ENCODE measurements at places on chromosomes 7 and 10.

DNA sequence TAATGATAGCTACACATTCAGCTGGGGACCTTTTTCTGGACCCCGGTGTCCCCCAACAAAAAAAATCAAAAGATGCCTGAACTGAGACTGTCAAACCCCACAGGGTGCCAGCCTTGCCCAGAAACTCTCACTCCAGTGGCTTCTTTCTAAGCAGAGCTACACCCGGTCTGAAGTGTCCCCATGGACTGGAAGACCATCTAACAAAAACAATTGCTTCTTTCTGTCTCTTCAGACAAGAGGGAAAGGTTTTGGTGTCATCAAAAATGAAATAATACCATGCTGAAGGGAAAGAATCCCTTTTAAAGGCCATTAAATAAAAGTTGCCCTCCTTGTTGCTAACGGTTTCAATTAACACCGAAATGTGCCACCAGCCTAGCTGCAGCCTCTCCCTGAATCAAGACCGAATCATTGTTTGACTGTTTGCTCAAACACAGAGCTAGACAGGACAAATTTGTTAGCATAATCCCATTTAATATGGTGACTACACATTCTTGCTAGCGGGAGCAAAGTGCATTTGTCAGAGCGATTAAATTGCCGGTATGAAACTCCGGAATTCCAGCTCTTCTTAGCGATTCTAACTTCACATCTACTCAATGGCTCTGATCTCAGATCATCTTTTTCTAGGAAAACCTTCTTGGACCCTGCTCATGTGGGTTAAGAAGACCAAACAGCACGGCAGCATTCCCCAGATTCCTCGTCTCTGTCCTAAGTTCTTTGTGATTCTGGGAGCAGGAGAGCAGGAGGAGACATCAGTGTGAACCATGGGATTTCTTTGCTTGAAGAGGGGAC is 397.5 kb upstream of the PRKCQ start:
- DNase-seq = no peak

GRCh38 chr10:67861750-67862432 is 22.6 kb upstream of the SIRT1 start:
- no peak for DNase-seq

GRCh38 chr7:55052081-55052480 is 33.3 kb downstream of the EGFR start:
- DNase-seq = no peak

GRCh38 chr10:23293145-23293724 is 51.4 kb downstream of the C10orf67 start:
- peak; percentile 61 for DNase-seq

GRCh38 chr7:97145068-97145467 is 27.6 kb downstream of the SDHAF3 start:
- peak; percentile 25 for DNase-seq

DNA sequence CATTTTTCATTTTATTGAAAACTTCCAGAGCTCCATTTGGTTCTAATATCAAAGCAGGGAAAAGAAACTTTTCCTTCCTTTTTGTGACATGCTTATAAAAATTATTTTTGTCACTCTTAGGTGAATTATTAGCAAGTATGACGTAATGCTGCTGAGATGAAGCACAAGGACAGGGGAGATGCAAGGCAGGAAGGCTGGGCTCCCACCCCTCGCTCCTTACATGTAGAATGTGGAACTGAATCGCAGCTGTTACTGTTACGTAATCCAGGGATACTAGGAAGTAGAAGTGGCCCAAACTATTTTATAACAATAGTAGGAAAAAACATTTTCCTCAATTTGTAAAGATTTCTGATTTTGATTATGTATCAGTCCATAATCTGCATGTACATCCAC is 17.1 kb upstream of the GTPBP4 start:
- DNase-seq = no peak

DNA sequence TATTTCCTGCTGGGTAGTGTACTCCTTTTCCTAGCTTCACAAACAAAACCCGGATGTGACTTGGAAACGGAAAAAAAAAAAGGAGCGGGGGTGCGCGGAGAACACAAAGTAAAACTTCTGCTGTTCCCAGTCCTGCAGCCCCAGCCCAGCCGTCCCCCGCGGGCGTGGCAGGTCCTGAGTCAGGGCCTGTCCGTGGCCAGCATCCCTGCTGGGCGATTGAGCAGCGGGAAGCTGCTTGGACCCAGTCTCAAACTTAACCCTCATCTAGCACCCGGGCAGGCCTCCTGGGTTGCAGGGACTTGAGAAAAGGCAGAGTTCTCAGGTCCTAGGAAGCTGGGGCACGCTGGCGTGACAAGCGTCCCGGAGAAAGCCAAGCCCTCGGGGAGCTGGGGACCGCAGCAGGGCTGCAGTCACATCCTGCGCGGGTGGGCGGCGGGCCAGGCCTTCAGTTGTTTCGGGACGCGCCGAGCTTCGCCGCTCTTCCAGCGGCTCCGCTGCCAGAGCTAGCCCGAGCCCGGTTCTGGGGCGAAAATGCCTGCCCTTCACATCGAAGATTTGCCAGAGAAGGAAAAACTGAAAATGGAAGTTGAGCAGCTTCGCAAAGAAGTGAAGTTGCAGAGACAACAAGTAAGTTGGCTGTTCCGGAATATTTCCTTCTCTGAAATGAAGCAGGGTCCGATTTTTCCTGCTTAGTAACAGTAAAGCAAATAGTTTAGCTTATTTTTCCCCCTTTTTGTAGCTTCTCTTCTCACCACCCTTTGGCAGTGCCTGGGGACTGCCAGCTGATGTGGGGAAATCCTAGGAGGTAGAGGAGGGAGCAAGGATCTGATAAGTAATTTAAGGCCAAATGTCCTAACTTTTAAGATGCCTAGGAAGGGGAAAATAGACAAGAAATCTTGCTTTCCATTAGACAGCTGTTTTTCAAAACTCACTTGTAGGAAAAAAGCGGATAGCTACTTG is at the start of gene GNG11:
GNG11 (plus strand) TSS at position 129 of the 960 bp plus-strand sequence; CDS start at position 532, 403 bp downstream.
- DNase-seq = peak; percentile 75

DNA sequence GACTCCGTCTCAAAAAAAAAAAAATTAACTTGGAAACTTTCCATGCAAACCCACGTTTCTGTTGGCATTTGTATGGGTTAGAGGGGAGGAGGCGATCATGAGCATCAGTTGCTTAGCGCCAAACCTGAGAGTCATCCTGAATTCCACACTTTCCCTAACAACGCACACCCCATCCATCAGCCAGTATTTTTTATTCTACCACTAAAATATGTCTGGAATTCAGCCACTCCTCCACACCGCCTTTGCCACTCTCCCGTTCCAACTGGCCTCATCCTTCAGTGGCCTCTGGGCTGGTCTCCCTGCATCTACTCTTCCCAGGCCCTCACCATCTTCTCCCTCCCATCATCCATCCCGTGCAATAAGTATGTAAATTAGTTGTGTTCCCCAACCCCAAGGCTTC is 4.7 kb upstream of the LMBR1 start:
- no peak for DNase-seq

DNA sequence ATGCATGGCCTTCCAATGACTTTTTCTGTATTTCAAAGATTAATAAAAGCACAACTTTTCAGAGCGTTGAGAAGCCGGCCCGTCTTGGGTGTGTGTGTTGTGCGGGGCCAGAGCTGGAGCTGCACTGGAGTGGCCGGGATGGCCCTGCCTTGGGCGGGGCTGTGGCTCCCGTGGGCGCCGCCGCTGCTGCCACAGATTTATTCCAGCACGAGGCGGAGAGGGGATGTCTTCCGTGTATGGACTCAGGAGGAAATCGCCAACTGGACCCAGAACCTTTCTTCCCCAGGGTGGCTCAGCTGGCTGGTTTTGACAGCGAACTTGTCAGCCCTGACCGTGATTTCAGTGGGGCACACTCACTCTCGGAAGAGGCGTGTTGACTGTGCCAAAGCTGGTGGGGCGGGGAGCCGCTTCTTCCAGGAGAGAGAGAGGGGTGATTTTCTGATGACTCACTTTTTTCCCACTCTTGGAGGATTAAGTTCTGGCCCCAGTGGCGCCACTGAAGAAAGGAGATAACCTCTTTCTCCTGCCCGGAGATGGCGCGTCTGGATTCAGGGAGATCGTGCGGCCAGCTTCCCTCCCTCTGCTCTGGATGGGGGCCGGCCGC is 72.4 kb downstream of the DNAJB6 start:
- no peak for DNase-seq

DNA sequence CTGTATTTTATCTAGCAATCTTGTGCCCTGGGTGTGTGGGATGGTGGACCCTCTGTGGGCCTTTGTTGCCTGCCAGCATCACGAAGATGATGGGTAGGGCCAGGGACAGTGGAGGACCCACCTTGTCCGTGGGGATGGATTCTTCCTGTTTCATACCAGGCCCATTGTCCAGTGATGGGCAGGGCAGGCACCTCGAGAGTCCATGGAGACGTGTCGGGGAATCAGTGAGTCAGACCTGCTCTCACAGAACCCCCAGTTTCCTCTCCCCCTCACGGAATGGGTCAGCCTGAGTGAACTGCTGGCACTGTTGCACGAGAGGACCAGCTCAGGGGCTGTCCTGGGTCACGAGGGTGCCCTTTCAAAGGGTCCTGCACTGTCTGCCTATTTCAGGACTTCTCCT is 401.2 kb downstream of the RPS24 start:
- no peak for DNase-seq

DNA sequence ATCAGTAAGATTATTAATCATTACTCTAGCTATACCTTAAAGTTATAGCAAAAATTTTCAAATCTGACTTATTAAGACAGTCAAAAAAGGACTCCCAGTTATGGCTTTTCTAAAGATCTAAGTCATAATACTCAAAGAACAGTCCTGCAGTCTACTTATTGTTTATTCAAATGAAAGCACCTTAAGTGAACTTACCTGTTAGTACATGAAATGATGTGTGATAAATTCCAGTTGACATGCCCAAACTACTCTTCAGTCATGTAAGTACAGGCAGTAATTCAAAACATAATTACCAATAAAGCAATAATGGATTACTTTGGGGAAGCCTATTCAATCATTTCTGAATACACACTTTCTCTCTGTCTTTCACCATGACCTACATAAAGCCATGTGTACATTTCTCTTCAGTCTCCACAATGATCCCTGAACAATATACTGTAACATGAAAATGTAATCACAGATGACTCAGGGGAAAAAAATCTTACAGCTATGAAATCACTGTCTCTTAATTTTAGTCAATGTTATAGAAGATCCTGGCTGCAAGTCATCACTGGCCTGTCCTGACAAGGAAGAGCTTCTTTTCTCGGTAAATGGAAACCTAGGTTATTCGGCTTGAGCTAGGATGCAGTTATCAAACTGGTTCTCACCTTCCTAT is 420.7 kb upstream of the LRRTM3 start:
- DNase-seq = no peak

GRCh38 chr7:138116892-138117291 is 40.6 kb downstream of the AKR1D1 start:
- DNase-seq = no peak

DNA sequence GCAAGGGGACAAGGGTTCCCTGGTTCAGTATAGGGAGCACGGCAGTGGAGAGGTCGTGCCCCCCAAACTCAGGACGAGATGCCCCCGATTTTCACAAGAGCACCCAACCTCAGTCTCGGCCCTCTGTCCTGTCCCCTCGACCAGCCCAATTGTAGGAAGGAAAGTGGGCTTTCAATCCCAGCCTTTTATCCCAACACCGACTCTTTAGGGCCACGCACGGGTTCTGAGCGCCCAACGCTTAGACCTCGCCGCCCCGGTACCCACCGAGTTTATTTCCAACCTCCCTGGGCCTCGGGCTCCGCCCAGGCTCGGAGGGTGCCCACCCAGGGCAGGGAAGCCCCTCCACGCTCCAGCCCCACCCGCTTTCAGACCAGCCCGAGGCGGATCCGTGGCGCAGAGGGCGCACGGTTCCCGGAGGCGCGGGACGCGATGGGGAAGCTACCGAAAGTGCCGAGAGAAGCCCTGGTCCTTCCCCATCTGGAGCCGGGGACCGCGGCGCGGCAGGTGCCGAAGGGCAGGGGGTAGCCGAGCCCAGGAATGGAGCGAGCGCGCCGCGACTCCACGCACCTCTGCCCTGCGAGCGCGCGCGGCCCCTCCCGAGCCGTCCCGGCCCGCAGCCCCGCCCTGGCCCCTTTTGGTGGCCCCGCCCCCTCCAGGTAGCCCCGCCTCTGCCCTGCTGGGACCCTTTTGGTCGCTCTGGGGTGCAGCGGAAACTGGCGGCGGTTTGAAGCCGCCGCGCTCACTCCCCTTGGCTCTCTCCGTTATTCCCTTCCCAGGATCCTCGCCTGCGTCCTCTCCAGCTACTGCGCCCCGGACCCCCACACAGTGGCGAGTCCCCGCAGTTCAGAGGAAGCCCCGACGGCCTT is 20.4 kb downstream of the GRID2IP start:
- DNase-seq = peak; percentile 26

DNA sequence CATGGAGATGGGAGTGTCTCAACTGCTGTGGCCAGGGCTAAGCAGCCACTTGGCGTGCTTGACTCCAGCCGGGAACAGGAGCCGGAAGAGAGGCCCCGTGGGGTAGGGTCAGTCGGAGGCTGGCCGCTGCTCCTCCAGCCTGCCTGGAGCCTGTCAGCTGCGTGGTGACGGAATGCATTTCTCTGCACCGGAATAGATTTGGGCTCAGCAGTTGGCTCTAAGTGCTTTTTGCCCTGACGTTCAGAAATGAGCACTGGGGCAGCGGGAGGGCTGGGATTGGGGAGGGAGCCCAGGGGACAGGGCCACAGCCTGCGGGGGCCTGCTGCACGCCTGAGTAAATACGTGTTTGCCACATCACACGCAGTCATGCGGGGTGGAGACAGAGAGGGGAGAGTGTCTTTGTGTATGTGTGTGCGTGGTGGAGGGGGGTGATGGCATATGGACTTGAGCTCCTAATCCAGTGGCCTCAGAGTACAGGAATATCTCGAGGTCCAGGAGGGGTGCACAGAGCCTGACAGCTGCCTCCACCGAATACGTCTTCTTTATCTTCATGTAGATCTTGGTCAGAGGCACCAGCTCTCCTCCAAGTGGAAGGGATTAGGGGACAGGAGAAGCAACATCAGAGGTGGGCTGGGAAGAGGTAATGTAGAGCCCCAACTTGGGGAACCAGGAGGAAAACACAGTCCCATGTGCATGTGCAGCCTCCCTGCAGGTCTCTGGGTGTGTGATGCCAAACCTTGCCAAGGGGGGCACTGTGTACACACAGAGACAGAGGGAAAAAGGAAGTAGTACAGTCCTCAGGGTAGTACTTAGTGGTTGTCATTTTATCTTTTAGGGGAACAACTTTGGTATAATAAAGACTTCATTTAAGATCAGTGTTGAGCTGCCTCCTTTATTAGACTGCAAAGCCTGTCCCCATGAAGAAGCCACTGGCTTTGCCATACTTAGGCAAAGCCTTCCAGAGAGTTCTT is 151.4 kb downstream of the CDH23 start:
- DNase-seq = peak; percentile 72

DNA sequence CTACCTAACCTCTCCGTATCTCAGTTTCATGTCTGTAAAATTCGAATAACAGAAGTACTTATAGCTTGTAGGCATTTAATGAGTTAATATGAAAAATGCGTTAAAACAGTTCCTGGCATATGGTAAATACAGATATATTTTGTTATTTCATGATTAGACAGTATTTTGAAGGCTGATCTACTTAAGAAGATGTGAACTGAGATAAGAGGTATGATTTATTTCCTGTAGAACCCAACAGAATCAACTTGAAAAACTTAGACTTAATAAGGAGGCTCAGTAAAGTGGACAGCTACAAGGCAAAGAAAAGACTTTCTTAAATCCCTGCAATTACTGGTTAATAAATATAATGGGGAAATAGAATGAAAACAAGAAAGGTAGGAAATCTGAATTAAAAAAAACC is 103.3 kb downstream of the FANK1 start:
- no peak for DNase-seq
